ENCODE measurements at places on chromosomes 16 and 17.
A peak's percentile ranks its signal among the peaks of the same experiment; 100 is the strongest.

DNA sequence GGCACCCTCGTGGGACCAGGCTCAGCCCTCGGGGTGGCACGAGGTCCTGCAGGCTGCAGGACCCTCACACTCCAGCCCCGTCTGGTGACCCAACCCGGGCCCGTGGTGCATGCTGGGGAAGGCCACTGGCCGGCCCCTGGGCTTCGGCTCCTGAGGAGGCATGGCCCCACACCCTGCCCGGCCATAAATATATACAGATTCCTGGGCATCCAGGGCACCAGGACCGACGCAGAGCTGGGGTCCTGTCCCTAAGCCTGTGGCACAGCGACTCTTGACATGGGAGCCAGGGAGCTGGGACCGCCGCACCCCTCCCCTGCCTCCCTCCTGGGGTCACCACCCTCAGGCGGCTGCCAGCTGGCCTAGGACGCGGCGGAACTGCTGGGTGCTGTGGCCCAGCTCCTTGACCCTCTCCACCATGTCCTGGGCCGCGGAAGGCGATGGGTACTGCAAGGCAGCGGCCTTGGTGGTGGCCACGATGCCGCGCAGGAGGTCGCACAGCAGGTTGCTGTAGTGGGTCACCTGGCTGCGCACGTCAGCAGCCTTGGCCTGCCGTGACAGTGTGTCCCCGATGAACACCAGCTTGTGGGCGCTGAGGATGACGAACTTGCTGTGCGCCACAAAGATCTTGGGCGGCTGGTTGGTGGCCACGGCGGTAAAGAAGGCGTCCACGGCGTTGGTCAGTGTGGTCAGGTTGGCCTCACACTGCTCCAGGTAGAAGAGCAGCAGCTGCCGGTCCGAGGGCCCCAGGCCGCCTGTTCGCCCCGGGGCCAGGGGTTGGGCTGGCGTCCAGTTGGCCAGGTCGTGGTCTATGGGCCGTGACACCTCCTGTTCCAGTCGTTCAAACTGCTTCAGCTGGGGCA is 10.6 kb downstream of the CTRB1 start:
- no peak for DNase-seq
- no peak overlapping the region for H3K27ac ChIP-seq
- H3K27me3 ChIP-seq = peaks cover 2% of the 10 kb centered on the region
- H3K4me3 ChIP-seq = no peak overlapping the region

GRCh38 chr17:38671939-38672720 is 2.6 kb downstream of the EPOP start:
- no peak overlapping the region for H3K27ac ChIP-seq
- peaks cover 20% of the 10 kb centered on the region for H3K4me1 ChIP-seq
- no peaks in the 10 kb centered on the region for H3K36me3 ChIP-seq

DNA sequence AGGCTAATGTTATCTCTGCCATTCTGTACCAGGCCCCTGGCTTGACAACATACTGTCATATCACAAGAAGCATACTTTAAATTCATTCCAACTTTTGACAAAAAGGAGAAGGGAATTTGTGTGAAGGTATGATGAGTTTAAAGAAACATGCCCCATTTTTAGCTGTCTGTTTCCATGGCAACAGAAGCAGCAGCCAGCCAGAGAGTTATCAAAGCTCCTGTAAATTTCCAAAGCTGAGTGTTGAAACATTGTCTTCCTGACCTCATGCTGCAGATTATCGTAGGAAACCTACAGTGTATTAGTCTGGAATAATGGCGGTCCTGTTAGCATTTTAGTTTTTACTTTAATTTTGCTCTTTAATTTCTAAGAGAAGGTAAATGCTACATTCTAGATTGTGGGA is 124.9 kb downstream of the MRTFB start:
- DNase-seq = no peak
- peaks cover 3% of the 10 kb centered on the region for H3K4me1 ChIP-seq
- no peak overlapping the region for H3K27ac ChIP-seq
- no peaks in the 10 kb centered on the region for H3K27me3 ChIP-seq

- H3K36me3 ChIP-seq = no peaks in the 10 kb centered on the region
- H3K27ac ChIP-seq = no peak overlapping the region
- peaks cover 12% of the 10 kb centered on the region for H3K4me1 ChIP-seq
- peak overlapping the region; percentile 76 for H3K4me3 ChIP-seq
Measured at GRCh38 chr16:55324285-55325079, 479 bp downstream of the IRX6 start.

DNA sequence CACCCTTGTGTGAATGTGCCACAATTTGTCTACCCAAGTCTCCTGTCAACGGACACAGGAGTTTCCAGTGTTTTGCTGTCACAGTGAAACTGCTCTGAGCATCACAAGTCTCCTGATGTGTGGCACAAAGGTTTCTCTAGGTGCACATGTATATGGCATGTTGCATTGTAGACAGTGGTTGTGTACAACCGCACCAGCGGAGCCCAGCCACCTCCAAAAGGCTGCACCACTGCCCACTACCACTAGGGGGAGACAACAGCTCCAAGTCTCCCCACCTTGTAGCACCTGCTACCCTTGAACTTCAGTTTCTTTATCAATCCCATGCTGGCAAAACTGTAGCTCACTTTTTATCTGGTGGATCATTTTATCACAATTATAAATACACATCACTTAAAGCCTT is 95.5 kb upstream of the ZNF469 start:
- no peak overlapping the region for H3K27ac ChIP-seq
- H3K27me3 ChIP-seq = no peaks in the 10 kb centered on the region
- no peak for DNase-seq
- H3K36me3 ChIP-seq = no peaks in the 10 kb centered on the region
- H3K4me1 ChIP-seq = no peaks in the 10 kb centered on the region
- no peak overlapping the region for H3K4me3 ChIP-seq

DNA sequence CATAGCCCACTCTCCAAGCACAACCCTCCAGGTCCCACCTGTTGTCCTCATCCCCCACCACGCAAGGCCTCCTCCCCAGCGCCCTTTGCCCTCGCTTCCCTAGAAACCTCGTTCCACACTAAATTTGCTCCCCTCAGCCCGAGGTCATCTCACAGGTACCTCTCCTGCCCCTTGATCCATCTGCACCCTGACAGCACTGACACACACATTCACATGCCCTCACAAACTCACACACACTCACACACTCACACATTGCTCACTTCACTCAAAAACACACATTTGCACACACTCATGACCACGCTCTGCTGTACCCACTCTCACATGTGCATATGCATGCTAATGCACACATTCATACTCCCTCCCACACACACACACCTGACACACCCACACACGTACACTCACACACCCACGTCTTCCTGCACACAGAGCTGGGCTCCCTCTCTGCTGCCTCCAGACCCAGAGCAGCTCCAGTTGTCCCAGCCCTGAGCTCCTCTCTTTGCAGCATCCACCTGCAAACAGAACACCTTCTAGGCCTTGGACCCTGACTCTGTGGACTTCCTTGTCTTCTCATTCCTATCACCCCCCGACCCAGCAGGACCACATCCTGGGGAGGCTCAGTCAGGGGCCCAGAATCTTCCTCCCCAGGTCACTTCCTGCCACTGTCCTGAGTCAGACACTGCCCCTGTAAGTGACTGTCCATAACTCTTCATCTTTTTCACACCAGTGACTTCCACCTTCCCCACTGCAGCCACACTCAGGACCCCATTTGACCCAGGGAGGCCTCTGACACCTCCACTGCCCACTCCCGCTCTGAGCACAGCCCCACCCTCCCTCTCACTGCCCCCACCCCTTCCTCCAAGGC is 4.9 kb downstream of the ASGR2 start:
- no peaks in the 10 kb centered on the region for H3K27me3 ChIP-seq
- H3K4me3 ChIP-seq = no peak overlapping the region
- no peak overlapping the region for H3K27ac ChIP-seq
- DNase-seq = no peak

- H3K36me3 ChIP-seq = no peaks in the 10 kb centered on the region
- DNase-seq = no peak
- H3K4me1 ChIP-seq = no peaks in the 10 kb centered on the region
- H3K27me3 ChIP-seq = no peaks in the 10 kb centered on the region
- H3K4me3 ChIP-seq = no peak overlapping the region
Measured at GRCh38 chr16:67255553-67256221, 6.9 kb downstream of the SLC9A5 start.

DNA sequence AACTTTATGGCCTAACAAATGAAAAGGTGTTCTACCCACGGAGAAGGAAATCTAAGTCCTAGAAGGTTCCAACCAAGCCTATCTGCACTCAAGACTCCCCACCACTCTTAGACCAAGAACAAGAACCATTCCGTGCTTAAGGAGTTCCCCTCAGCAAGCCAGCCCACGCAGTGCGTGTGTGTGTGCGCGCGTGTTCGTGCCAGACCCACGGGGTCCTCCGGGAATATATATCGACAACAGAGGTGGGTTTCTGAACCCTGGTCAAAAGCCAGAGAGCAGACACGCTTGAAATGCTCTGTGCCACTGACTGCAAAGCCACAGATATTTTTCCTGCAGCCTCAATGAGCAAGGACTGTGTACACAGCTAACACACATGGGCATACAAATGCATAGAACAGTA is 70.7 kb downstream of the SLC39A11 start:
- no peak overlapping the region for H3K27ac ChIP-seq
- no peaks in the 10 kb centered on the region for H3K27me3 ChIP-seq
- H3K4me1 ChIP-seq = no peaks in the 10 kb centered on the region
- DNase-seq = no peak
- no peak overlapping the region for H3K4me3 ChIP-seq

- no peak for DNase-seq
- H3K27ac ChIP-seq = no peak overlapping the region
- no peaks in the 10 kb centered on the region for H3K36me3 ChIP-seq
- H3K4me1 ChIP-seq = peaks cover 8% of the 10 kb centered on the region
- H3K4me3 ChIP-seq = no peak overlapping the region
Measured at GRCh38 chr17:19017804-19018599, 13.4 kb upstream of the FAM83G start.

GRCh38 chr16:20221208-20221607 is 106.1 kb downstream of the GP2 start:
- DNase-seq = no peak
- no peaks in the 10 kb centered on the region for H3K4me1 ChIP-seq
- H3K27me3 ChIP-seq = no peaks in the 10 kb centered on the region
- H3K36me3 ChIP-seq = no peaks in the 10 kb centered on the region
- H3K4me3 ChIP-seq = no peak overlapping the region

DNA sequence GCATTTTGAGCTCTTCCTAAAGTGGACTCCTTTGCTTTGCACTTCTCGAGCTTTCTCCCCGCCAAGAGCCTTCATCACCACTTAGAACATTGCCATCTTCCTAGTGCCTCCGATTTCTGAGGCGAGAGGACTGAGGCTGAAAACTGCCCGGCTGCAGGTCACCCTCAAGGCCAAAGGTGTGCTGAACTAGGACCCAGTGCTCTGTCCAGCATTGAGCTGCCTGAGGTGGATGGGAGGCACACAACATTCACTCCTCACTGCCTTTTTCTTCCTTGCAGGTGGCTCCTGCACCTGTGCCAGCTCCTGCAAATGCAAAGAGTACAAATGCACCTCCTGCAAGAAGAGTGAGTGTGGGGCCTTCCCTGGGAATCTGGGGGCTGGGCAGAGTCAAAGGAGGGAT is 5.4 kb downstream of the MT1A start:
- no peaks in the 10 kb centered on the region for H3K4me1 ChIP-seq
- H3K36me3 ChIP-seq = no peaks in the 10 kb centered on the region
- H3K27ac ChIP-seq = no peak overlapping the region
- no peak overlapping the region for H3K4me3 ChIP-seq

DNA sequence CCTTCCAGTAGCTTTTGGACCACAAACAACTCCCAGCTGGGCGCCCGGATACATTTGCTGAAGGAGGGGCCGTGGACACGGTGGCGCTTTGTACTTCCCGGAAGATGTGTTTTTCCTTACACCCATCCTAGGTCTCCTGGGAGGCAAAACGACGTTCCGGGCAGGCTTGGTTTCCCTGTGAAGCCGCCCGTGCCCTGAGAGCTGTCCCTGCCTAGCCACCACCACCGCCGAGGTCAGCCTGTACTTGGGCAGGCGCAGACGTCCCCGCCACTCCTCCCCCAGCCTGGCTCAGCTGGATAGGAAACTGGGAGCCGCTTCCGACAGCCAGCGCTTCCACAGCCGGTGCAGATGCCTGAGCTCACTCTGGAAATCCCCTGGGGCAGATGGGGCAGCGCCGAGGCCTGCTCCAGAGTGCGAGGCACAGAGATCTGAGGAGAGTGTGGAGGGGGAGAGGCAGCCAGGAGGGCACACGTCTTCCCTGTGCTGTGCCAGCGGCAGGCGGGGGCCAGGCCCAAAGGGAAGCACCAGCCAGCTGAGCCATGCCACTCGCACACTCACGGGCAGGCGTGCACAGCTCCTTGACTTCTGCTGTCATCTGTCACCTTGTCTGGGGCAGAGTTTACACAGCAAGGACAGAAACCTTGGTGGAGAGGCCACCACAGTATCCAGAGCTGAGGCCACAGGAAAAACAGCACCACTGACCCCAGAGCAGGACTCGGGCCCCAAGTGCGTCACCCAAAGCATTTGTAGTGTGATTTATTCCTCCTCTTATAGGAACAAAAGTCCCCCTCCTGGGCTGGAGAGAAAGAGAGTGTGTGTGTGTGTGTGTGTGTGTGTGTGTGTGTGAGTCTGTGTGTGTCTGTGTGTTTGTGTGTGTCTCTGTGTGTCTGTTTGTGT is 3.0 kb downstream of the RHBDF2 start:
- H3K27me3 ChIP-seq = peaks cover 95% of the 10 kb centered on the region
- H3K36me3 ChIP-seq = no peaks in the 10 kb centered on the region
- H3K27ac ChIP-seq = no peak overlapping the region
- no peak overlapping the region for H3K4me3 ChIP-seq
- peaks cover 32% of the 10 kb centered on the region for H3K4me1 ChIP-seq

DNA sequence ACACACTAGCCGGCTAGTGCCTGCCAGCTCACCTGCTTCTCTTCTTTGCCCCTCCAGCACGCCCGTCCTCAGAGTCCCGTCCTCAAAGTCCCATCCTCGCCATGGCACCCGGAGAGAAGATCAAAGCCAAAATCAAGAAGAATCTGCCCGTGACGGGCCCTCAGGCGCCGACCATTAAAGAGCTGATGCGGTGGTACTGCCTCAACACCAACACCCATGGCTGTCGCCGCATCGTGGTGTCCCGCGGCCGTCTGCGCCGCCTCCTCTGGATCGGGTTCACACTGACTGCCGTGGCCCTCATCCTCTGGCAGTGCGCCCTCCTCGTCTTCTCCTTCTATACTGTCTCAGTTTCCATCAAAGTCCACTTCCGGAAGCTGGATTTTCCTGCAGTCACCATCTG is 3.6 kb downstream of the SCNN1G start:
- no peak overlapping the region for H3K4me3 ChIP-seq
- H3K36me3 ChIP-seq = no peaks in the 10 kb centered on the region
- peaks cover 5% of the 10 kb centered on the region for H3K27me3 ChIP-seq
- peaks cover 6% of the 10 kb centered on the region for H3K4me1 ChIP-seq

DNA sequence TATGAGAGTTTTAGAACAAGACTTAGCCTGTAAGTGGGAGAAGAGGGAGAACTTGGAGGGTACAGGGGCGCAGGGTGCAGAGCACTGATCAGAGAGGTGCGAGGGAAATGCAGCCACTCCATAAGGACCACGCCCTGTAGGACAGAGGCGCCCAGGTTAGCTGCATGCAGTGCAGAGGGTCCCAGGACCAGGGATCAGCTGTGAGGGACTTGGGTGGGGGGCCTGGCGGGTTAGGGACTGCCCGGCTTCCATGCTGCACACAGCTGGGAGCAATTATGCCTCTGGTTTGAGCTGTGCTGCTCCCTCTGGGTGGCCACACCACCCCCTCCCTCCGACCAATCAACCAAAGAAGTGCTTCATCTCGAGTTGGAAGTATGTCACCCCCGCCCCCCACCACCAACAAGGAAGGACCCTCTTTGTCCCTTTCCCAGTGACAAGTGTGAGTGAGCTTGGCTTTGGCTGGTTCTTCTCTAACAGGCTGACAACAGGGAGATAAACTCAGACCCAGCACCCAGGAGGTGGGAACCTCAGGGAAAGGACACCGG is 22.2 kb upstream of the CLEC18A start:
- H3K27ac ChIP-seq = no peak overlapping the region
- H3K36me3 ChIP-seq = peaks cover 43% of the 10 kb centered on the region
- no peaks in the 10 kb centered on the region for H3K27me3 ChIP-seq
- no peak for DNase-seq
- H3K4me1 ChIP-seq = peaks cover 4% of the 10 kb centered on the region
